ENCODE measurements at places on chromosomes 5 and 9. TPM values are rescaled to one million over a fixed set of nuclear protein-coding genes. Genes with fewer than 3 reads are reported as not detected.
A peak's percentile ranks its signal among the peaks of the same experiment; 100 is the strongest.

- no peak for DNase-seq
These were observed 4.0 kb upstream of the CLIC3 start for GRCh38 chr9:137000177-137000930.

- DNase-seq = no peak
These were observed 179.5 kb upstream of the TARS1 start for GRCh38 chr5:33261305-33261704.

DNA sequence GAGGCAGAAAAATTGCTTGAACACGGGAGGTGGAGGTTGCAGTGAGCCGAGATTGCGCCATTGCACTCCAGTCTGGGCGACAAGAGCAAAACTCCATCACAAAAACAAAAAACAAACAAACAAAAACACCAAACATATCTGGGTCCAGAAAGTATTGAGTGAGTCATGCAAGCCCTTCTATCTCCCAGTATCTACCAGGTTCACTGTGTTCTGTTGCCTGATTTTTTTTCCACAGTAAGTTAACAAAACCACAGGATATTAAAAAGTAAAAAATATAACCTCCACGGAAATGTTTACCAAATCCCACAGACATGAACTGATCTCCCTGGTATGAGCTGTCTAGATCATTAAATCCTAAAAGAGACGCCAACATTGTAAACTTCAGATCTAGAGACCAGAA, 94.4 kb downstream of the ANKH start:
- DNase-seq = no peak

GRCh38 chr5:1764606-1764960, 35.1 kb downstream of the MRPL36 start:
- peak; percentile 20 for DNase-seq

DNA sequence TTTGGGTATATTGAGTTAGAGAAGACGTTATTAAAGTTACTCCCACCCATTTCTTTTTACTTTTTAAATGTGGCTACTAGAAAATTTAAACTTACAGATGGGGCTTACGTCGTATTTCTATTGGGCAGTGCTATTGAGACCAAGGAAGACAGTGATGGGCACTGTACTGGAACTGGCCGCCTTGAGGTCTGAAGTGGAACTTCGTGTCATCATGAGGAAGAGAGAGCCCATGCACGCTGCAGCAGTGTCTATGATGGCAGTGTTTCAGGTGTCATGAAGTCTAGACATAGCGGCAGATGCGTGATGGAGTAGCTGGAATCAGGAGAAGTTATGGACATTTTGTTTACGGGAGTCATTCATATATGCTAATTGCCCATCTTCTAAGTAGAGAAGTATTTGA, 143.7 kb downstream of the LRRC70 start:
- no peak for DNase-seq

GRCh38 chr5:106610041-106610440, 1060.7 kb downstream of the EFNA5 start:
- no peak for DNase-seq

- no peak for DNase-seq
These were observed 31.8 kb upstream of the NANS start for GRCh38 chr9:98024702-98025101.

DNA sequence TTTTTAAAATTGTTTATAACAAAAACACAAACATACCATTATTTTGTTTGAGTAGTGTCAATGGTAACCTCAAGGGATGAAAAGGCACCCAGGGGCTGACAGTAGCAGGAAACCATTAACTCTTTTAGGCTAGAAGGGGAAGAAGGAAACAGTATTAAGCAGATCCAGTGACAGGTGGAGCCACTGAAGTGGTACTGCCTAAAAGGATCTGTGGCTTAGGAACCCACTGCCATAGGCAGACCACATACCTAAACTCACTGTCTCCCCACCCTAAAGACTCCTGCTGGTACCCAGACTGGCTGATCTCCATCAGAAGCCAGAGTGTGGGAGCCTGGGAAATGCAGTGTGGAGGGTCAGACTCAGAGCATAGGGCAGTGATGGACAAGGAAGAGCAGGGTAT, 13.5 kb downstream of the RLN1 start:
- no peak for DNase-seq

- DNase-seq = no peak
These were observed 92.8 kb downstream of the TAF11L14 start for GRCh38 chr5:17727098-17727497.

DNA sequence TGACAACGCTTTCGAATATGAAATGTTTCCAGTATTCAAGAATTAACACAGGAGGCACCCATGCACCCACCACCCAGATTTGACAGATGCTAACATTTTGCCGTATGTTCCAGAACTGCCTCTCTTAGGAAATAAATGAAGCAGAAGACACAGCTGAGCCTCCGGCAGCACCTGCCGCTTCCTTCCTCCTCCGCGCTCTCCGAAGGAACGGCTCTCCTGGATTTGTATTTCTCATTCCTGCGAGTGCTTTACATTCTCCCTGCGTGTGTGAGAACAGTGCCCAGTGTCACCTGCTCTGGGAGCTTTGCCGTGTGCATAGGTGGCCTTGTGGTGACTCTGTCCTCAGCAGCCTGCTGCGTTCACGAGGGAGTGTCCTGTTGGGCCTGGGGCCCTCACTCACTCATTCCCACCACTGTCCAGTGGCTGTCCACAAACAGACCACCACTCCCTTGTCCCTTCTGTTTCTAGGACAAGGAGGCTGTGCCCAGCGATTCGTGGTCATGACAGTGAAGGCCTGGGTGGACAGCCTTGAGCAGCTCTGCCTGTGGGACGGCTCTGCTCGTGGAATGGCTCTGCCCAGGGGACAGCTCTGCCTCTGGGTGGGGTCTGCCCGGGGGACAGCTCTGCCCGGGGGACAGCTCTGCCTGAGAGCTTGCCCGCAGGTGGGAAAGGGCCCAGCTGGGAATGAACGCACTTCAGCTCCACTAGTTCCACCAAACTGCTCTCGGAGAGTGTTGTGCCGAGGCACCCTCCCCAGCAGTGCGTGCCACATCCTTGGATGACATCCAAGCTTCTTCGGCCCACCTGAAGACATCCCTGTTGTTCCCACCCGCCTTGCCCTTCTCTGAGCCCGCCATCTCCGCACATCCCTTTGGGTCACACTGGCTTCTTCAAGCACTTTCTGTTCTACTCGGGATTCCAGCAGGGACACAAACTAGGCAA, 170.5 kb upstream of the PPP1R26 start:
- no peak for DNase-seq

- no peak for DNase-seq
These were observed 271.4 kb upstream of the ZNF608 start for GRCh38 chr5:125017796-125018195.

DNA sequence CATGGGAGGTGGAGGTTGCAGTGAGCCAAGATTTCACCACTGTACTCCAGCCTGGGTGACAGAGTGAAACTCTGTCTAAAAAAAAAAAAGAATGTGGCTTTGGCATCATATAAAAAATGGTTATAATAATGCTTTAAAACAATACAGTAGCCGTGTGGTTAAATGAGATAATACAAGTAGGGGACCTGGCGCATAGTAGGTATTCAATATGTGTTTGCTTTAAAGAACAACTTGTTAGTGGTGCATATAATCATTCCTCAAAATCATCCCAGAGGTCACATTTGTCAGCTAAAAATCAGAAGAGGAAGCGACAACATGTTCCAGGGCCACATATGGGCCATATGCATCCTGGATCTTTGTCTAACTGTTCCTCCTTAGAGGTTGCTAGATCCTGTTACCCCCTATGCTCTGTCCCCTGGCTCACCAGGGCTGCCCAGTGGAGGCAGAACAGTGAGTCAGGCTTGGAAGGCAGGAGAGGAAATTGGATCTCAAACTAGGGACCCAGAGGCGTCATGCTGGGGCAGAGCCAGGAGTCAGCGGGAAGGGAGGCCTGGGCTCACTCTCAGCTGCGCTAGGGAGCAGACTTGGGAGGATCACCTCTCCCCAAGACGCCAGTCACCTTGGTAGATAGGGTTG, 27.7 kb downstream of the LHX6 start:
- no peak for DNase-seq

- no peak for DNase-seq
These were observed 281.7 kb downstream of the CCDC171 start for GRCh38 chr9:15834541-15834940.

DNA sequence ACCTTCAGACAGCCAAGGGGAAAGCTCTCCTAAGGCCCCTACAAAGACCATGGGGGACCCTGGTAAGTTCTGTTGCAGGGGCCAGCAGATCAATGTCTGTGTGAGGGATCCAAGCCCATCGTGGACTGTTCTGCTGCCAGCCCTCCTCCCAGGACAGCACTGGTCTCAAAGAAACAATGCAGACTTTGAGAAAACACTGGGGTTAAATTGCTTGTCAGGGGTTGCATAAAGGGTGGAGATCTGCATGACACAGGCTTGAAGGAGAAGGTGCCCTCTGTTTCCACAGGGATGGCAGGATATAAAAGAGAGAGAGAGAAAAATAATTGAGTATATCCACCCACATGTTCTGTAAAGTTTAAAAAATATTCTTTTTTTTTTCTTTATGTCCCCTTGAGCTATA, 157.6 kb upstream of the TBC1D2 start:
- no peak for DNase-seq

DNA sequence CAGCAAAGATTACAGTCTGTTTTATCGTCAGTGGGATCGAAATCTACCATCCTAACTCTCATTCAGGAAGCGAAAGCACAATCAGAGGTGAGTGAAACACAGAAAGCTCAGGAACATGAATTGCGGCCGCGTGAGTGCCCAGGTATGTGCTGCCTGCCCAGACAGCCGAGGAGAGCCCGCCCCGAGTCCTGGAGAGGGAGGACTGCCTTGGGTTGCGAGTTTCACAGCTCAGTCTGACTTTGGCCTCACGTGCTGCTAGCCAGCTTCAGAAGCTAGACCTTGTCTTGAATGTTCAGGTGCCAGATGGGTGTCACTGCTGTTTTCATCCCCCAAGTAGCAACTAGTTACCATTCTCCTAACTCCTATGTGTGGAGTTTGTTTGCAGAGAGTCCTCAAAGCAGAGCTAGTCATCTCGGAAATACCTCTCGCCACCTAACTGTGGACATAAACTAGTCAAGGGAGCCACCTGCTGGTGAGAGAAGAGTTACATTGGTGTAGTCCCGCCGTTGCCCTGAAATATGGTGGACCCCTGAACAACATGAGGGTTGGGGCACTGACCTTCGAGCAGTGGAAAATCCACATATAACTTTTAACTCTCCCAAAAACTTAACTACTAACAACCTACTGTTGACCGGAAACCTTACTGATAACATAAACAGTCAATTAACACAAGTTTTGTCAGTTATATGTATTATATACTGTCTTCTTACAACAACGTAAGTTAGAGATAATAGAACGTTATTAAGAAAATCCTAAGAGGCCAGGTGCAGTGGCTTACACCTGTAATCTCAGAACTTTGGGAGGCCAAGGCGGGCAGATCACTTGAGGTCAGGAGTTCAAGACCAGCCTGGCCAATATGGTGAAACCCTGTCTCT, 80.9 kb downstream of the GOLPH3 start:
- DNase-seq = peak; percentile 61

- DNase-seq = no peak
These were observed 143.1 kb upstream of the NR4A3 start for GRCh38 chr9:99678566-99678965.

- DNase-seq = no peak
These were observed 41.6 kb downstream of the FOCAD start for GRCh38 chr9:20725675-20726074.

- no peak for DNase-seq
These were observed 181.4 kb upstream of the TRPM3 start for GRCh38 chr9:71302776-71303175.

DNA sequence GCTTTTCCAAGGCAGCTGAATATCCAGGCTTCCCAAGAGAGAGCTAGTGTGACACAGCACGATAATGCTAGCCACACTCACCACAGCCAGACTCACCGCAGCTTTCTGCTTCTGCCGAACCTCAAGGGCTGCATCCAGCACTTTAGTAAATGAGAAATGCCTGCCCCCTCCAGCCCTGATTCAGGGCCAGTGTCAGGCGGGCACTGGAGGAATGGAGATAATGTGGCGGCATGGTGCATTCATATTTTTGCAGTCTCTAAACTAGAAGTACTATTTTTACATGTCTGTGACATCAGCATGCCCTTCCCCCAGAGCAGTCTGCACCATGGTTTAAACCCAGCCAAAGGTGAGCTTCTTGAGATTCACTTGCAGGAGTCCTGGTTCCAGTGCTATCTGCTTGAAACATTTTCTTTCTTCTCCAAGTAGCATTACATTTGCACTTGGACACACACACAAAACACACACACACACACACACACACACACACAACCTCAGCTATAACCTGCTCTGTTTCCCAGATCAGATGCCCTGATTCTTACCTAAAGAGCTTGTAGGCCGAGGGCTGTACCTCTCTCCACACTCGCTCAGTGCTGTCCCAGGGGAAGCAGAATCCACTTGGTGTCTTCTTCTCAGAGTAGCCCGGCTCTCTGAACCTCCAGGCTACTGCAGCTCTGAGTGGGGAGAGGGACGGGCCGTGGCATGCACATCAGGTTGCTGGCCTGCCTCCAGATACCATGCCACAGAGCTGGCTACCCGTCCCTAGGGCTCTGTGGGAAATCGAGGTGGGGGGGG, at the start of gene FGF1:
TSS of gene FGF1 (minus strand) at position 673 of the 792 bp plus-strand sequence. CDS start 71,963 bp downstream, outside the sequence.
- DNase-seq = no peak

DNA sequence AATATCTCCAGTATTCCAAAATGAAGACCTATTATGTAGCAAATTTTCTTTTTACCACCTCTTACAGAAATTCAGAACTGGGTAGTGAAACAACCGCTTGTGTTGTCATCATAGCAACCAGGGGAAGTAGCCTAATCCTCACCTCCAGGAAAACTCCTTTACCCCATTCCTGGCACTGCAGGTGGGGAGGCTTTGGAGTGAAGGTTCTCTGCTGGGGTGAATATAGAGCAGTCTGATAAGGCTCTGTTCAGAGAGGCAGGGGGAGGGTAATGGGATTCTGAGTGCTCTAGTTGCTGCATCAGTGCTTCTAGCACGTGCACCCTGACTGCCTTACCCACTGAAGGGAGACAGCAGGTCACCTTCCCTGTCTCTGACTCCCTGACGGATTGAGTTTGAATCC, 116.2 kb downstream of the MAN2A1 start:
- DNase-seq = no peak

DNA sequence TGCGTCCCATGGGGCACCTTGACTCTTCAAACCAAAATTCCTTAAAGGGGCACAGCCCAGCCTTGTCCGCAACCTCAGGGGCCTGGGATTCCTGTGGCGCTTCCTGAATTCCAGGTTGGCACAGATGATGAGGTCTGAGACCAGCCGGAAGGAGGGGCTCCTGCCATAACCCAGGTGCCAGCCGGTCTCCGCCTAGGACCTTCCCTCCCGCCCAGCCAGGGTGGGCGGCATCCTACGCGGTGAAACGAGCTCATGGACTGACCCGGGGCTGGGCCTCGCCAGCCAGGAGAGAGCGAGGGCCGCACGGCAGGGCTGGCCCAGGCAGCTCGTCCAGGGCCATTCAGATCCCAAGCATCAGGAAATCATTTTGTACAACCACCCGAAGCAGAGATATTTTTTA, 23.0 kb downstream of the AMBP start:
- DNase-seq = peak; percentile 61

- DNase-seq = no peak
These were observed 48.8 kb downstream of the TARS1 start for GRCh38 chr5:33489481-33490067.

GRCh38 chr9:134026581-134026980, 1.3 kb downstream of the BRD3OS start:
- DNase-seq = no peak

The PHF24 gene
- 0.74 TPM for total RNA-seq

The PAPPA gene
- total RNA-seq = 0.89 TPM

The ATOSB gene
- 29.3 TPM for total RNA-seq

The MSX2 gene
- 1.6 TPM for total RNA-seq

The WNK2 gene
- 11.0 TPM for total RNA-seq

The IL4 gene
- total RNA-seq = not detected

The PCDH1 gene
- 88.0 TPM for total RNA-seq

The MARVELD2 gene
- 37.2 TPM for total RNA-seq

The HAVCR2 gene
- 42.6 TPM for total RNA-seq

The PCDHGA11 gene
- 2.3 TPM for total RNA-seq

The SPAAR gene
- total RNA-seq = 12.2 TPM

The IL33 gene
- 60.6 TPM for total RNA-seq

The BTNL9 gene
- 71.8 TPM for total RNA-seq

All from upper lobe of left lung (tissue), 6 donors.